ENCODE measurements at places on chromosomes 16 and 17.

- DNase-seq = no peak
Measured at GRCh38 chr17:18888766-18889290, 30.9 kb downstream of the PRPSAP2 start.

DNA sequence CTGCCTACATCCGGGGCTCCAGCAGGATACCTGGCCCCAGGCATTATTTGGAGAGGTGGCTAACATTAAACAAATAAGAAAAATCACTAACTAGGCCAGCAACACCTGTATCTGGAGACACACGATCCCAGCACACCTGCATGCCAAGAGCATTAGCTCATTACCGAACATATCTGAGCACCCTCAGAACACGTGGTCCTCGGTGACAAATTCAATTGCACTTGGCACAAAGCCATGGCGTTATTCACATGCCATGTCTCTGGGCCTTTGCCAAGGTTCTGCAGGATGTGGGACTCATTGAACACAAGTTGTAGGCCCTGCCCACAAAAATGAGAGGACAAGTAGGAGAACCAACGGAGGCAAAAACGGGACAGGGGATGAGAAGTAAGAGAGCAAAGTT lies 552.3 kb downstream of the TOX3 start:
- no peak for DNase-seq

DNA sequence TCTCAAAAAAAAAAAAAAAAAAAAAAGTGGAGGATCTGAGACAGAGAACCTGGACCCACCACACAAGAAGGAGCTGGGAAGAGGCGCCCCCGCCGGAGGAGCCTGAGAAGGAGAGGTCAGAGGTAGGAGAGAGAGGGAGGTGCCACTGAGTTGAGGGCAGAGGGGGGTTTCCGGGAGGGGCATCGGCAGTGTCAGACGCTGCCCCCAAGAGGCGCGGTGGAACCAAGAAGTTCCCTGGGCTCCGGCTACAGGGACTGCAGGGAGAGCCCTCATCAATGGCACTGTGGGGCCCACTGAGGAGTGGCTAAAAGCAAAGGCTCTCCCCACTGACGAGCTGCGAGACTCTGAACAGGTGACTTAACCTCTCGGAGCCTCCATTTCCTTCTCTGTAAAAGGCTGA lies 4.2 kb downstream of the CCDC42 start:
- no peak for DNase-seq

DNA sequence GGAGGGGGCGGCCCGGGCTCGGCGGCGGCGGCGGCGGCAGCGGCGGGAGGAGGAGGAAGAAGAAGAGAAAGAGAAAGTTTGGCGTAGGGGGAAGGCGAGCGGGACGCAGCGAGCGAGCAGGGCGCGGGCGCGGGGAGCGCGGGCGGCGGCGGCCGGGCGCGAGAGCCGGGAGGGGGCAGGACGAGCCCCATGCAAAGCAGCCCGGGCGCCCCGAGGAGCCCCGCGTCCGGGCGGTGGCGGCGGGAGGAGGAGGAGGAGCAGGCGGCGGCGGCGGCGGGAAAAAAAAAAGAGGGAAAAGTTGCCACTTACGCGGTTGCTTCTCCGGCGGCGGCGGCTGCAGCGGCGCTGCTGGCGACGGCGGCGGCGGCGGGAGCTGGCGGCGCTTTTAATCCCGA lies 10.3 kb upstream of the ZFHX3 start:
- no peak for DNase-seq

- DNase-seq = peak; percentile 71
Measured at GRCh38 chr16:48366165-48367093, 18.8 kb downstream of the SIAH1 start.

DNA sequence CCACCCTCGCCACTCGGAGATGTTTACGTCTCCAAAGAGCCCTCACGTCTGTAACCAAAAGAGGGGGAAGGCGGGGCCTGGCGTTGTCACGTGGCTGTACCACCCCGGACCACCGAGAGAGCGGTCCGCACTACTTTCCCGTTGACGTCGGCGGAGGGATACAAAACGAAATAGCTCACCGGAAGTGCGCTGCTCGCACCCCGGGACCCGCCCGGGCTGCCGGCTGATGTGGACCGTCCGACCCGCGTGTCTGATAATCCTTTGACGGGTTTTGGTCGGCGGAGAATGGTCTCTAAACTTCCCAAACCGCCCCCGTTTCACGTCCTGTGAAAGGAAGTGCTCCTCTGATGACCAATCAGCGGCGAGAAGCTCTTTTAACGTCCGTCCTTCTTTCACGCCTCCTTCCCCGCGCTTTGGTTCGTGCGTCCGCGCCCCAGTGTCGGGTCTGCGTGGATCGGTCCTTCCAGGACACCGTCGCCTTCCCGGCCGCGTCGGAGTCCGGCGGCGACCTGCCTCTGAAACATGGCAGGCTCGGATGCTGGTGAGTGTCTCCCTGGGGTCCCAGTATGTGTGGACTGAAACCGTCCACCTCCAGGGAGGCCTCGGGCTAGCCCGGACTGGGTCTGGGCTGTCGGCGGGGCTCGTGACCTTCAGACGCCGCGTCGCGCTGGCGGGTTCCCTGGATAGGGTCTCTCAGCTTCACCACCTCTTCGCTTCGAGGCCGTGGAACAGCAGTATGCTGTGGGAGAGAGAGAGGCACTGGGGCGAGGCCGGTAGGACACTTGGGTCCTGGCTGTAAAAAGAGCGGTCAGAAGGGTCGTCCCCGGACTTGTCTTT lies at the start of gene CEP95:
CEP95 (plus strand) TSS at position 402 of the 837 bp plus-strand sequence; CDS start at position 523, 121 bp downstream.
- peak; percentile 99 for DNase-seq

GRCh38 chr16:680967-681745 lies 946 bp downstream of the STUB1 start:
- no peak for DNase-seq

DNA sequence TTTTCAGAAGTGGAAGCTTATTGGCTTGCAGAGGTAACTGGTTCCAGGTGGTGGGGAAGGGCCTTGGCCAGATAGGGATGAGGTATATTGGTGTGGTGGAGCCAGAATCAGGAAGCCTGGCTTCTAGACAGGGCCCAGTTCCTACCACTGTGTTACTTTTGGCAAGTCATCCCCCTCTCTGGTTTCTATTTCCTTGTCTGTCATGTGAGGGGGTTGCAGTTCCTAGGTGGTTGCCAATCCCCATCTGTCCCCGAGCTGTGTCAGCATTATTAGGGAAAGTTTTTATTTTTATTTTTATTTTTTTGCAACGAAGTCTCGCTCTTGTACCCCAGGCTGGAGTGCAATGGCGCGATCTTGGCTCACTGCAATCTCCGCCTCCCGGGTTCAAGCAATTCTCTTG lies 3.0 kb downstream of the SMCR8 start:
- DNase-seq = no peak

DNA sequence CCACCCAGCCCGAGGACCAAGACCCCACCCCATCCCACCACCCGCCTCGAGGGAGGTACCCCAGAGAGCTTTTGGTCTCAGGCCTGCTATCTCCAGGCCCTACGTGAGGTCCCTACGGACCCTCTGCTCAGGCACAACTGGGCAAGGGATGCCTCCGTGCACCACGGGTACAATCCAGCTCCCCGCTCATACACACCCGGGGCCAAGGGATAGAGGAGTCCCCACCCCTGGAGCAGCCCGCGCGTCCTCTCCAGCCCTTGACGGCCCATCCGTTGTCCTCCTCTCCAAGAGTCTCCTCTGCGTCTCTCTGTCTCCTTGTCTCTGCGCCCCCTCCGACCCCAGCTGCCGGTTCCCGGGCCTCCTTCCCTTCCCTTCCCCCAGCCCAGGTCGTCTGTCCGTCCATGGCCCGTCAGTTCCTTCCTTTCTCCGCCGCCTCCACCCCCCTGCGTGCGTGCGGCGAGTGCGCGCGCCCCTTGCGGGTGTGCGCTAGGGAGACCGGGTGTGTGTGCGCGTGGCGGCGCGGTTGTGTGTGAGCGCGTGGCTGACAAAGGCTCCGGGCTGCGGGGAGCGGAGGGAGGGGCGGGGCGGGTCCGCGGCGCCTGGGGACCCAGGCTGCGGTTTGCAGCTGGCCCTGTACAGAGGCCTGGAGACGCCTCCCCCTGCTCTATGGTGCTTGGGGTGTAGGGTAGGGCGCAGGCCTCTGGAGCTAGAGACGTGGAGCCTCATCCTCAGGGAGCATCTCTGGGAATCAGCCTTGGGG lies 930 bp downstream of the SPNS2 start:
- DNase-seq = no peak

- no peak for DNase-seq
Measured at GRCh38 chr17:13544765-13545164, 57.0 kb downstream of the HS3ST3A1 start.

DNA sequence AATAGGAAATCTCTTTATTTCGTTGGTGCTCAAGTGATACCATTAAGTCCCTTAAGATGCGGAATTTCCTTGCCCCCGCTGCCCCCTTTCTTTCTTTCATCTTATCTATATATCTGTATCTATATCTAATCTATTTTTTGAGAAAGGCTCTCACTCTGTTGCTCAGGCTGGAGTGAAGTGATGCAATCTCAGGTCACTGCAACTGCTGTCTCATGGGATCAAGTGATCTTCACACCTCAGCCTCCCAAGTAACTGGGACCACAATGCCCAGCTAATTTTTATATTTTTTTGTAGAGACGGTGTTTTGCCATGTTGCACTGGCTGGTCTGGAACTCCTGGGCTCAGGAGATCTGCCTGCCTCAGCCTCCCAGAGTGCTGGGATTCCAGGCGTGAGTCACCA lies 693.5 kb downstream of the WWOX start:
- DNase-seq = no peak

- DNase-seq = no peak
Measured at GRCh38 chr17:79854080-79855060, 15.1 kb upstream of the CBX4 start.

DNA sequence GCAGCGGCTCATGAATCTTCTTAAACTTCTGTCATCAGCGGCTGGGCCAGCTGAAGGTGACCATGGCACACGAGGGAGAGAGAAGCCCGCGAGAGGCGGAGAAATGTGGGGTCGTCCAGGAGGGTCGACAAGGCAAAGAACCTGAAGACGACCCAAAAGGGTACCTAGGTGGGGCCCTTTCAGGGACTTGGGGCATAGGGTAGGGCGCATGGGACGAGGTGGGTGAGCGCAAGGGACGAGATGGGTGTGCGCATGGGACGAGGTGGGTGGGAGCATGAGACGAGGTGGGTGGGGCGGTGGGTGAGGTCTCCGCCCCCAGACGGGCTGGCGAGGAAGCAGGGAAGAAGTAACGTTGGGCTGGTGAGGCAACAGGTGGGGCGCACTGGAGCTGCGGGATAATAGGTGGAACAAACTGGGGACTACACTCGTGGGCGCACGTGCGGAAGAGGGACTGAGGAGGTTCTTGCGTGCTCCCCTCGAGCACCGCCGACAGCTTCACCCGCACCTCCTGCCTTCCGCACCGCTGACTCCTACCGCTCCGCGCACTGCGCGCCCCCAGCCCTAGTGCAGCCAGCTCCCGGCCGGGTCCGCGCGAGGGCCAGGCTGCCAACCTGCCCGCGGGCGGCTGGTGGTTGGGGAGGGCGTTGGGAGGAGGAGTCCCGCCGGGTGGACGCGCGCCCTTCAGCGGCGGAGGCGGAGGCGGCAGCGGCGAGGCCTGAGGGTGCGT lies 23.2 kb upstream of the CRYM start:
- peak; percentile 7 for DNase-seq

DNA sequence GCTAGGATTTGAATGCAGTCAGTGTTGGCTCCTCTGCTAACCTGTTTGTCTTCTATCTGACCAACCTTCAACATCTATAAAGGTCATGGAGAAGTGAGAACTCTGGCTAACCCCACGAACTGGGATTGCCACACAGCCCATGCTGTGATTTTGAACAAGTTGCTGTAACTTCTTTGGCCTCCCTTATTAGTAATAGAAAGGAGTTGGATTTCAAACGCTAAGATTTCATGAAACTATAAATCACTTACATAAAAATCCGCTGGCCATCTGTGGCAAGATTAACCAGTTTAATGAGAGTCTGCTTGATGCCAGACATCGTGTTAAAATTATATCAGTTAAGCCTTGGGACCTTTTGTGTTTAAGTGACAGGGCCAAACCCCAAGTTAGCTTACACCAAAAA lies 53.4 kb downstream of the HSD17B2 start:
- no peak for DNase-seq

DNA sequence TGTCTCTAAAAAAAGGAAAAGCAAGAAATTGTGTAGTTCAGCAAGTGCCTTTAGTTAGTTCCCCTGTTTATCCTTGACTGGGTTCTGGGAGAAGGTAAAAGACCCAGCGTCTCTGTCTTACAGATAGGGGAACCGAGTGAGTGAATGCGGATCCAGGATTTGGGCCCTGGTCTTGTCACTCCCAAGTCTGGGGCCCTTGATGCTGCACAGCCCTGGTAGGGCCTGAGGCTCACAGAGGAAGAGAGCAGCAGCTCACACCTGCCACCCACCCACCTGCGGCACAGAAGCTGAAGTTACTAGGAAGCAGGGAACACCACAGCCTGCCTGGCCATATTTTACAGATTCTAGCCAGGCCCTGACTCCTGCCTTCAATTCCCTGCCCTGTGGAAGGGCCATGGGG lies 22.2 kb downstream of the LASP1 start:
- DNase-seq = no peak

DNA sequence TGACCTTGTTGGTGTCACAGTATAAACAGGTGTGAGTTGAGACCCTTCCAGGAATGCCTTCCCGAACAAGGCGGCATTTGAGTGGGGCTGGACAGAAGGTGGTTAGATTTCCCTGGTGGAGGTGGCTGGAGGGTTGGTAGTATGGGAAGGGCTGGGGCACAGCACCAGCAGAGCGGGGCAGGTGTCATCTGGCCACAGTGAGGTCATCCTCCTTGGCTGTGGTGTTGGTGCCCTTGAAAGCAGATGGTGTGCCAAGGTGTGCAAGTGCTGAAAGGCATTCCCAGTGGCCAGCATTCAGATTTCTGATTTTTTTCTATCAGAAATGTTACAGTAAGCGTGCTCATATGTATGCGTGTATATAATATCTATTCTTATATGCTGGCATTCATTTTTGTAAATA lies 126.6 kb downstream of the LAT start:
- no peak for DNase-seq

- DNase-seq = no peak
Measured at GRCh38 chr16:24721830-24722238, 7.6 kb upstream of the TNRC6A start.

DNA sequence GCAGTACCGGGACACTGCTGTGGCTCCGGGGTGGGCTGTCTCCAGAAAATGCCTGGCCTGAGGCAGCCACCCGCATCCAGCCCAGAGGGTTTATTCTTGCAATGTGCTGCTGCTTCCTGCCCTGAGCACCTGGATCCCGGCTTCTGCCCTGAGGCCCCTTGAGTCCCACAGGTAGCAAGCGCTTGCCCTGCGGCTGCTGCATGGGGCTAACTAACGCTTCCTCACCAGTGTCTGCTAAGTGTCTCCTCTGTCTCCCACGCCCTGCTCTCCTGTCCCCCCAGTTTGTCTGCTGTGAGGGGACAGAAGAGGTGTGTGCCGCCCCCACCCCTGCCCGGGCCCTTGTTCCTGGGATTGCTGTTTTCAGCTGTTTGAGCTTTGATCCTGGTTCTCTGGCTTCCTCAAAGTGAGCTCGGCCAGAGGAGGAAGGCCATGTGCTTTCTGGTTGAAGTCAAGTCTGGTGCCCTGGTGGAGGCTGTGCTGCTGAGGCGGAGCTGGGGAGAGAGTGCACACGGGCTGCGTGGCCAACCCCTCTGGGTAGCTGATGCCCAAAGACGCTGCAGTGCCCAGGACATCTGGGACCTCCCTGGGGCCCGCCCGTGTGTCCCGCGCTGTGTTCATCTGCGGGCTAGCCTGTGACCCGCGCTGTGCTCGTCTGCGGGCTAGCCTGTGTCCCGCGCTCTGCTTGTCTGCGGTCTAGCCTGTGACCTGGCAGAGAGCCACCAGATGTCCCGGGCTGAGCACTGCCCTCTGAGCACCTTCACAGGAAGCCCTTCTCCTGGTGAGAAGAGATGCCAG lies 12.9 kb downstream of the STH start:
- no peak for DNase-seq
